Upper lobe of left lung (tissue), 6 donors: ENCODE measurements at places on chromosomes 5 and 9. TPM values are rescaled to one million over a fixed set of nuclear protein-coding genes. Genes with fewer than 3 reads are reported as not detected.

SLC4A9 gene
- total RNA-seq, result 0.23 TPM

ROR2 gene
- 3.2 TPM for total RNA-seq

KLHL9 gene
- total RNA-seq, result 20.4 TPM

DAB2 gene
- total RNA-seq, result 177 TPM

IL4 gene
- total RNA-seq, result not detected

HAUS6 gene
- total RNA-seq, result 7.1 TPM

PCDHA10 gene
- 2.2 TPM for total RNA-seq

SPATA31E1 gene
- total RNA-seq, result not detected

IL17B gene
- total RNA-seq, result 2.4 TPM

POLR3G gene
- 2.5 TPM for total RNA-seq

FOCAD gene
- 25.5 TPM for total RNA-seq

SLC36A3 gene
- total RNA-seq, result not detected

ZNF300 gene
- total RNA-seq, result 4.2 TPM
